Omental fat pad (tissue), 4 donors: ENCODE measurements at places on chromosomes 12 and 14. TPM values are rescaled to one million over a fixed set of nuclear protein-coding genes. Genes with fewer than 3 reads are reported as not detected.

The TMPO gene
- 31.0 TPM for total RNA-seq

The GOLGA3 gene
- 66.0 TPM for total RNA-seq

The HELB gene
- total RNA-seq, result 5.0 TPM

The LRCOL1 gene
- not detected for total RNA-seq

The JPH4 gene
- total RNA-seq, result 0.56 TPM

The KRT72 gene
- not detected for total RNA-seq

The KCNA5 gene
- total RNA-seq, result not detected

The PLCZ1 gene
- total RNA-seq, result not detected

The CCDC38 gene
- total RNA-seq, result not detected

The GNG2 gene
- total RNA-seq, result 51.7 TPM

The METAP2 gene
- total RNA-seq, result 124 TPM

The VDR gene
- 5.8 TPM for total RNA-seq

The ATXN7L3B gene
- 15.7 TPM for total RNA-seq

The RILPL1 gene
- 21.9 TPM for total RNA-seq

The MYO1H gene
- total RNA-seq, result 0.09 TPM

The OAS2 gene
- total RNA-seq, result 8.2 TPM

The IQSEC3 gene
- total RNA-seq, result 3.2 TPM

The OTOGL gene
- total RNA-seq, result 0.19 TPM

The CCDC196 gene
- total RNA-seq, result not detected

The PPFIA2 gene
- total RNA-seq, result 0.74 TPM

The PIWIL1 gene
- total RNA-seq, result not detected

The TTC8 gene
- 33.0 TPM for total RNA-seq

The ALX1 gene
- not detected for total RNA-seq

The PCED1B gene
- total RNA-seq, result 1.9 TPM

The SPTB gene
- 3.5 TPM for total RNA-seq

The NGB gene
- total RNA-seq, result not detected

The KCNC2 gene
- not detected for total RNA-seq

The B4GALNT3 gene
- 0.60 TPM for total RNA-seq

The EEF1AKMT3 gene
- 6.1 TPM for total RNA-seq
